ENCODE measurements at places on chromosomes 11 and 22.

GRCh38 chr11:116558504-116559211, 214.1 kb downstream of the BUD13 start:
- DNase-seq: no peak

GRCh38 chr11:86483940-86484794, 109.5 kb downstream of the CCDC81 start:
- DNase-seq: peak; percentile 87

DNA sequence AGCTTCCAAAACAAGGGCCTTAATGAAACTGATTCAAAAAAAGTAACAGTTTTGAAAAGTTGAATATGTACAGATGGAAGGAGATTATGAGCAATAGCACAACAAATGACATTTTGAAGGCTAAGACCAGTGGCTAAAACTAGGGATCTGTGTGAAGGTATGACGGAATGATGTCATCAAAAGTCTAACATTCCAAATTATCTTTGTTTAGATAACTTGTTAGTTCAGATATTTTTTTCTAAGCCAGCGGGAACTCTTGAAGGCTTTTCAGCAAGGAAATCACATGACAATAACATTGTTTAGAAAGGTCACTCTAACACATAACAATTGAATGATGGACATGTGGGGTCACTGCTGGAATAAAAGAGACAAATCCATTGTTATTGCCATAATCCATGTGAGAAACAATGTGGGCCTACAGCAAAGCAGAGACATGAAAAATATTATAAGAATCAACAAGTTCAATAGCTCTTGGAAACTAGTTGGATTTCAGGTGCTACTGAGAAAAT, 260.5 kb downstream of the CASP12 start:
- DNase-seq: no peak

DNA sequence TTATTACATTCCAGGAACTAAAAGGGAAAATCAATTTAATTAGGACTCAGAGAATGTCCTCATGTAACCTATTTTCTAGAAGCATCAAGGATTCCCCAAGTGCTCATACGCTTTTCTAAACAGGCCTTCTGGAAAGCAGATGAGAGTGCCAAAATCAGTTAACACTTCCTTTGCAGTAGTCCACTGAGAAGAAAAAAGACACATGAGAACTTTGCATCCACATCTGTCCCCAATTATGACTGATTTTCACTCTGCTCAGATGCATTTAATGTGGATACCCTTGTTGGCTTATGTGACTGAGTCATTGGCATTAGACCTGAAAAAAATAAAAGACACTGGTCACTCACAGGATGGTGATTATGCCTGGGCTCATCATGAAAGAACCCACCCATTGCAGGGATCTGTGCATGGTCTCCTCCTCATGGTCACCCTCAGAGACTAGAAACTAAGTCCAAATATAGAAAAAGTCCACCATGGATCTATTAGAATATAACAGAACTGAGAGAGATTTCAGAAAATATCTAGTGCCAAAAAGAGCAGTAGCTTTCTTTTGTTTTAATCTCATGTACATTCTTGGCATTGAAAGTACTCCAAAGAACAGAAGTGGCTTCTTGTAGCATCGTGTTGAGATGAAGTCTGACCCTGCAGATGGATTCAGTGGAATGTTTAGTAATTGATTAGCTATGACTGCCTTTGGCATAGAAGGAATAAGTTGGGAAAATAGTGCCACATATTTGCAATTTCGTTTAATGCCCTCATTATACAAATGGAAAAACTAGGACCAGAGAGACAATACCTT, 48.8 kb upstream of the FIBIN start:
- peak; percentile 89 for DNase-seq

- DNase-seq: no peak
Observed at GRCh38 chr11:111917788-111918187, 925 bp upstream of the C11orf52 start.

- DNase-seq: no peak
Observed at GRCh38 chr22:46362203-46362933, 26.9 kb downstream of the TRMU start.

- DNase-seq: no peak
Observed at GRCh38 chr22:45155050-45155840, 8.5 kb upstream of the NUP50 start.

DNA sequence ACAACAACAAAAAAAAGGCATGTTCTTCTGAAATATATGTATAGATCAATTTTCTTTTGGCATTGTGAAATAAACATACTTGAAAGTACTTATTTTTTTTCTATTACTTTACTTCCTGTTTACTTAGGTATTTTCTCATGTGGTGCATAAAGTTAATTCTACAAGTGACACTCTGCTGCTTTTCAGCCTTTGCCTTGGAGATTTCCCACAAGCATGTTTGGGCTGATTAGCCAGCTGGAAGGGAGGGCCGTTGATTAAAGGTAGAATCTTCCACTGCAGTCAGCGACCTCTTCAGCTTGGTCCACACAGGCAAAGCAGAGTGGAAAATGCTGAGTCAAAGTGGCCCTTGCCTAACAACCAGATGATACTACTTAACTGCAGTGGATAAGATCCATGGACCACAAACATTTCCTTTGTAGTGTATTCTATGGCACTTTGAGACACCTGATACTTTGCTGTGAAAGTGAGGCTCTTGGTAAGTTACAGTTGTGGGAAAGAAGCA, 176.0 kb downstream of the ARHGAP42 start:
- no peak for DNase-seq

DNA sequence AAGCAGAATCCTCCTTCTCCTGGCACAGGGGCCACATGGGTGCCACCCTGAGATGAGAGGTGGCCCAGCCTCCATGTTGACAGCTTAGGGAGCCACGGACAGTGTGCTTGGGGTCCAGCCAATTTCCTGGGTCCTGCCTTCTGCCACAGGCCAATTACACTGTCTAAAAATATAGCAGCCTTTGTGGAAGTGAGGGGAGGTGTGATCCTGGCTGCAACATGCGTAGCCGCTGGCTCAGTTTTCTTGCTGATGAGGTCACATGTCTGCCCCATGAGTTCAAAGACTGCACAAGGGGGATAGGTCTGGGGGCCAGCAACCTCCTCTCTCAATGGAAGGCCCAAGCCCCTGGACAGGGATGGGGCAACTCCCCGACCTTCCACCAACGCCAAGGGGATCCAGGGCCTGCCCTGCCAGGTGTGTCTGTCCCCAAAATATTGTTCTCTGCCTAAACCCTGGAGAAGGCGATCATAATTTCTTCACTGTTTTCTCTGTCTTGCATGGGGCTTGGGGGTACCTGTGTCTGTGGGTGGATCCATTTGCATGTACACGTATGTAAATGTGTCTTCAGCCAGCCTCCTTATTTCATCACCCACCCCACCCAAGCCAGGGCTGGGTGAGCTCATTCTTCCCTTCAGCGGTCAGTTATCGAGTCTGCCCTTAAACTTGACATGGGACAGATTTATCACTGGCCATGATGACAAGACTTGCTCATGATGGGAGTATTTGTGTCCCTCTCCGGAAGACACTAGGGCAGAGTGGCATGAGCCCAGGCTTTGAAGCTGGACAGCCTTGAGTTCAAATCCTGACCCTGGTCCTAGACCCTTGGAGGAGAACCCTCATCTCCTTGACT, 59.4 kb downstream of the OTOG start:
- DNase-seq: no peak

GRCh38 chr11:102620818-102621561, 4.1 kb downstream of the MMP20 start:
- no peak for DNase-seq

DNA sequence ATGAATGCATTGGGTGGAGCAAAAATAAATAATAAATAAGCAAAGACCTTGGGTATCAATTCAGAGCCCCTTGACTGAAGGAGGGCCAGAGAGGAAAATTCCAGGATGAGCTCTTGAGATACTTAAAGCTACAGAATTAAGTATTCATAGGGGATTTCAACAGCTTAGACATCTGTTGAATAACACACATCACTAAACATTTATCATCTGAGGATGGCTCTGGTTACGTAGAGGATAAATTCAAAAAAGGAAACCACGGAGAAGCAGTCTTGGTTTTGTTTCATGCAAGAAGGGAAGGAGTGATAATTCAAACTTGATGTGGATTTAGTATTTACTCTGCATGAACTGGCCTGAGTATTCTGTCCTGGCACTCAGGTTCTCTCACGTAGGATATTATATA, 29.8 kb downstream of the ARHGAP42 start:
- DNase-seq: peak; percentile 51

GRCh38 chr11:66359662-66360087, 11.9 kb downstream of the SLC29A2 start:
- no peak for DNase-seq

DNA sequence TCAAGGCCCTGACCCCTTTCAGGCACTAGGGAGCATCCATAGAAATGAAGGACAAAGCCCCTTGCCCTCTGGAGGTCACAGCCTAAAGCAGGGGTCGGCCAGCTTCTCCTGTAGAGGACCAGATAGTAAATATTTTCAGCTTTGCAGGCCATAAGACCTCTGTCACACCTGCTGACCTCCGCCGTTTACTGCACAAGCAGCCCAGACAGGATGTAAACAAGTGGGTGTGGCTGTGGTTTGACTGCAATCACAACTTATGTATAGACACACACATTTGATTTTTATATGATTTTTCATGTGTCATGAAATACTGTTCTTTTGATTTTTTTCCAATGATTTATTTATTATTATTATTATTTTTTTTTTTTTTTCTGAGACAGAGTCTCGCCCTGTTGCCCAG, 34.3 kb downstream of the KIAA1671 start:
- no peak for DNase-seq

DNA sequence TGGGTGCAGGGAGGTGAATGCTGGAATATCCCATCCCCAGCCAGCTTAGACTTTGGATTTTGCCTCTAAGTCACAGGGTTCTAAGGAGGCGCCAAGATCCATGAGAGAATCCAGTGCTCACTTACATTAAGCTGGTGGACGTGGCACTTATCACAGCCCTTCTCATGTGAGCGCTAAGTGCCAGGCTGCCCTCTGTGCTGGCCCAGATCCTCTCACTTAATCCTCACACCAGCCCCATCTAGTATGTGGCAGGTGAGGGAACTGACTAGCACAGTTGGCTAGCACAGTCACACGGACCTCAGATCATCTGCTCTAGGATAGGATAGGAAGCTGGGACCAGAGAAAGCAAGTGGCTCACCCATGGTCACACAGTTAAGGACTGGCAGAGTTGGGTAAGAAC, 3.6 kb downstream of the HMOX1 start:
- DNase-seq: no peak
